ENCODE measurements at places on chromosomes 7 and 10.

GRCh38 chr7:106064316-106064715, 47.8 kb downstream of the SYPL1 start:
- no peak for DNase-seq

GRCh38 chr10:16648366-16648765, 126.7 kb upstream of the C1QL3 start:
- no peak for DNase-seq

DNA sequence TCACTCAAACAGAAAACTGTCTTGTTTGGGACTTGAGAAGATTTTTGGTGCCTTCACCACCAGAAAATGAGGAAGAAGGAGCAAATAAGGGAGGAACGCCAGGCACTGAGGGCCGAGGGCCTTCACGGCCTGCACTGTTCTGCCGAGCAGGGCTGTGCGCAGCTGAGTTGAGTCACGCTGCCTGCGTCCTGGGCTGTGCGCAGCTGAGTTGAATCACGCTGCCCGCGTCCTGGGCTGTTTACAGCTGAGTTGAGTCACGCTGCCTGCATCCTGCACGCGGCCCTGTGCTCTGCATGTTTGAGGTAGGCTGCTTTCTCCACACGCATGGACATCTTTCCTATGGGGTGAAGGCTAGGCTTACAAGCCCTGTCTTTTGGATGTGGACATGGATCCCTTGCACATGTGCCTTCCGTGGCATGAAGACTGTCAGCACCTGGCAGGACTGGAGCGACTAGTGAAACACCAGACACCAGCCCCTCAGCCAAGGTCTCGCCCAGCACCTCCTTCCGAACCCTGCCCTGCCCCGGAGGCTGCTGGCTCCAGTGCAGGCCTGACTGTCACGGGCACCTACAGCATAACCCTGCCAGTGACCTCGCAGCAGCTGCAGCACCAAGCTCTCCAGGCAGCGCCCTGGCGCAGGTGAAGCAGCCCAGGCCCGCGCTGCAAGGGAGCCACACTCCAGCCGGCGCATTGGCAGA, 96.7 kb downstream of the HTR5A start:
- DNase-seq, result no peak

DNA sequence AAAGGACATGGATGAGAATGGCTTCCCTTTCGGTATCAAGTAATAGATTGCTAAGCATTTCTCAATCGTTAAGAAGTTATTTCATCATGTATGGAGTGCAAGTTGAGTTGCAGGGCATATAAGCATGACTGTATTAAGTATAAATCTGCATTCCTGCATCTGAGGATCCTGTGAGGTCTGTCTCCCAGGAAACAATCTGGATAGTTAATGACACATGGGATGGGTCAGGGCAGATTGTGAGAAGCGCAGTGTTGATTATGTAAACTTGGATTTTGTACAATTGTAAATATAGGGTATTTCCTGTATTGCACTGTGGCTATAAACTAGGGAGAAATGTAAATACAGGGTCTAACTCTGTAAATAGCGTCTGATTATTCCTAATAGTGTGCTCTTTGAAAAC, 102.6 kb downstream of the PLXDC2 start:
- DNase-seq, result no peak

All from NT2/D1 (cell line).